Spleen (tissue), 13 donors: ENCODE measurements at places on chromosomes 7 and 10.
A peak's percentile ranks its signal among the peaks of the same experiment; 100 is the strongest.

- H3K27me3 ChIP-seq: no peaks in the 10 kb centered on the region
- H3K27ac ChIP-seq: peak overlapping the region; percentile 24
- peaks cover 59% of the 10 kb centered on the region for H3K4me1 ChIP-seq
- no peaks in the 10 kb centered on the region for H3K36me3 ChIP-seq
- H3K4me3 ChIP-seq: no peak overlapping the region
These were observed 33.4 kb upstream of the SH2D4B start for GRCh38 chr10:80504158-80504811.

GRCh38 chr10:13961097-13961496, 369.6 kb downstream of the FRMD4A start:
- no peaks in the 10 kb centered on the region for H3K4me1 ChIP-seq
- peak overlapping the region; percentile 29 for H3K27ac ChIP-seq
- no peaks in the 10 kb centered on the region for H3K36me3 ChIP-seq
- peaks cover 5% of the 10 kb centered on the region for H3K27me3 ChIP-seq

GRCh38 chr7:38334163-38334562, 60.7 kb upstream of the TARP start:
- H3K4me3 ChIP-seq: no peak overlapping the region
- H3K4me1 ChIP-seq: peaks cover 47% of the 10 kb centered on the region
- no peaks in the 10 kb centered on the region for H3K27me3 ChIP-seq
- H3K36me3 ChIP-seq: no peaks in the 10 kb centered on the region

DNA sequence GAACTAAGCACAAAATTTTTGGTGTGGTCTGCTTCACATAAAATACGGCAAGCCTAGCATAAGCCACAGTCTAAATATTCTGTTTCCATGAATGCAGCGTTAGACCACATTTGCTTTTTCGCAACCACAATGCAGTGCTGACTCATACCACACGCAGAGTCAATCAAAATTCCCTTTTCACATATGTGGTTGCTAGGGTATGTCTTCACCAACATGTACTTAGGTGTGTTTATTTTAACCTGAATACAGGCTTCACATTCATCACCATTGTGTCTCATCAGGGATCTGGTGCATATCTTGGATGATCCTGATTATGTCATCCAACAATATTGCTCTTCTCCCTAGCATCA, 90.8 kb downstream of the CHN2 start:
- H3K4me1 ChIP-seq: no peaks in the 10 kb centered on the region
- no peak overlapping the region for H3K4me3 ChIP-seq
- H3K36me3 ChIP-seq: no peaks in the 10 kb centered on the region
- H3K27ac ChIP-seq: no peak overlapping the region

DNA sequence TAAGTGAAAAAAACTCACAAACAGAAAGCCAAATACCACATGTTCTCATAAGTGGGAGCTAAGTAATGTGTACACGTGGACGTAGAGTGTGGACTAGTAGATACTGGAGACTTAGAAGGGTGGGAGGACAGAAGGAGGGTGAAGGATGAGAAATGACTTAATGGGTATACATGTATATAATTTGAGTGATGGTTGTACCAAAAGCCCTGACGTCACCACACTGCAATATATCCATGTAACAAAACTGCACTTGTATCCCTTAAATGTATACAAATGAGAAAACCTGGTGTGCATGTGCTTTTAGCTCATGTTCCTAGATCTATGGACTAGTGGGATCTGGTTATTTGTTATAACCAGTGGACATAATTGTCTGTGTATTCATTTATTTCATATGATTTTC, 48.5 kb upstream of the FGL2 start:
- DNase-seq: no peak
- H3K27me3 ChIP-seq: no peaks in the 10 kb centered on the region
- H3K36me3 ChIP-seq: no peaks in the 10 kb centered on the region
- H3K27ac ChIP-seq: no peak overlapping the region
- H3K4me3 ChIP-seq: no peak overlapping the region
- peaks cover 23% of the 10 kb centered on the region for H3K4me1 ChIP-seq

- no peak for DNase-seq
- H3K4me1 ChIP-seq: no peaks in the 10 kb centered on the region
- H3K27me3 ChIP-seq: peaks cover 12% of the 10 kb centered on the region
- no peaks in the 10 kb centered on the region for H3K36me3 ChIP-seq
- no peak overlapping the region for H3K27ac ChIP-seq
These were observed 51.4 kb downstream of the C10orf67 start for GRCh38 chr10:23293145-23293724.

GRCh38 chr7:112889268-112889667, 99.1 kb upstream of the TMEM168 start:
- peaks cover 15% of the 10 kb centered on the region for H3K4me1 ChIP-seq
- H3K36me3 ChIP-seq: no peaks in the 10 kb centered on the region
- no peak overlapping the region for H3K27ac ChIP-seq
- H3K4me3 ChIP-seq: no peak overlapping the region

- H3K36me3 ChIP-seq: peaks cover 12% of the 10 kb centered on the region
- no peak overlapping the region for H3K27ac ChIP-seq
- peaks cover 6% of the 10 kb centered on the region for H3K4me1 ChIP-seq
- no peak overlapping the region for H3K4me3 ChIP-seq
- DNase-seq: no peak
These were observed 37.8 kb downstream of the RSU1 start for GRCh38 chr10:16779384-16779915.

DNA sequence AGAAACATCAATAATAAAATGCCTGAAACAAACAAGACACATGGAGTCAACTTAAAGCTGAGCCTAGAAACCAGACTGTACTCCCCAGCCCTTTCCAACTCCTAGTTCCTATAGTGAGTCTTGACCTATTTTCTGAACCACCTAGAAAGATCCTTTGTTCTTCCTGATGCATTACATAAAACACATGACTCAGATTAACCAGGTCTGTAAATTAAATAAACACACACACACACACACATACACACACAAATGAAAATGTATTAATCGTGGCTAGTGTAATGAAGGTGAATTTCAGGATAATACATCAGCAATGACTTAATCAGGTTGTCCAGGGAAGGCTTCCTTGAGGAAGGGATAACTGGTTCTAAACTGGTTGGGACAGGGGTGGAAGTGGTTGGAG, 104.7 kb downstream of the ST8SIA6 start:
- no peaks in the 10 kb centered on the region for H3K36me3 ChIP-seq
- no peak overlapping the region for H3K4me3 ChIP-seq
- H3K27me3 ChIP-seq: no peaks in the 10 kb centered on the region
- H3K4me1 ChIP-seq: no peaks in the 10 kb centered on the region
- H3K27ac ChIP-seq: no peak overlapping the region

- DNase-seq: no peak
- H3K4me1 ChIP-seq: no peaks in the 10 kb centered on the region
- no peak overlapping the region for H3K4me3 ChIP-seq
- H3K27me3 ChIP-seq: no peaks in the 10 kb centered on the region
- H3K27ac ChIP-seq: no peak overlapping the region
These were observed 82.2 kb downstream of the PIK3CG start for GRCh38 chr7:106947244-106947728.

DNA sequence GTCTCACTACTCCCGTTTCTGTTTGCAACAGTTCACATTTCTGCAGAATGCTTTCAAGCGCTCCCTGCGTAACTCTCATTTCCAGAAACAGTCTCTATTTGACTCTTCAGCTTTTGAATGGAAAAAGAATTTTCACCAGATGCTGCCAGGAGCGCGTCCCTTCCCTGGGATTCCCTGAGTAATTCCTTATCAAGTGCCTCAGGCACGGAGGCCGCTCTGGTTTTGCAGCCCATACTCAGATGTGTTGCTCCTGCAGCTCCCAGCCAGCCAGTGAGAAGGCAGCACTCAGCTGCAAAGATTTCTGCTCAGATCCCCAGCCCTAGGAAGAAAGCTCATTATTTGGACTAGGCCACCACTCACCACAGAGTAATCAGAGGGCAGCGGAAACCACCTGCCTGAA, 161.1 kb upstream of the CHST15 start:
- no peaks in the 10 kb centered on the region for H3K27me3 ChIP-seq
- no peak overlapping the region for H3K27ac ChIP-seq
- H3K4me1 ChIP-seq: peaks cover 25% of the 10 kb centered on the region
- peak; percentile 45 for DNase-seq

- DNase-seq: no peak
- no peaks in the 10 kb centered on the region for H3K36me3 ChIP-seq
- no peaks in the 10 kb centered on the region for H3K27me3 ChIP-seq
- no peak overlapping the region for H3K4me3 ChIP-seq
- H3K4me1 ChIP-seq: peaks cover 5% of the 10 kb centered on the region
- no peak overlapping the region for H3K27ac ChIP-seq
These were observed 102.7 kb upstream of the MKLN1 start for GRCh38 chr7:131224996-131225395.

DNA sequence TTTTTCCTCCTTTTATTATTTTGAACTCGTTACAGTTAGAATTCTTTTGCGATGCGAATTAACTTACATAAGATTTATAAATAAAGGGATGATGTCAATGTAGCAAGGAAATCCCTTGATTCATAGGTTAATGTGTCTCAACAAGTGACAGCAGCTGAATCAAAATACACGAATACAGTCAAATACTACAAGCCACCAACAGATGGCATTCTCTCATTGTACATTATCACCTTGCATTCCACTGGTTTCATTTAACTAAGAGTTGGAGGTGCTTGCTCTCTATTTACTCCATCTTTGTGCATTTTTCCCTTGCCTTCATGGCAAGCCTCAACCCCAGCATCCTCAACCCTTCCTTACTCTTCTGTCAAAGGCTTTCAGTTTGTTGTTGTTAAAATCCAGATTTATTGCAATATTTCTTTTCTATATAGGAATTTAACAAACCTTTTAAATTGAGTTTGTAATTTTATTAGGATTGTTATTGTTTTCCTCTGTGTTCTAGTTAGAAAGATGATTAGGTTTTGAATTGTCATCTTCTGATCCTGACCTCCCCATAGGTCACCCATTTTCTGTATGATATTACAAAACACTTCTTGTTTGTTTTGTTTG, 78.3 kb downstream of the SLC25A40 start:
- H3K4me1 ChIP-seq: no peaks in the 10 kb centered on the region
- no peak for DNase-seq
- H3K36me3 ChIP-seq: no peaks in the 10 kb centered on the region
- H3K27me3 ChIP-seq: no peaks in the 10 kb centered on the region

- no peaks in the 10 kb centered on the region for H3K36me3 ChIP-seq
- no peak for DNase-seq
- H3K27me3 ChIP-seq: no peaks in the 10 kb centered on the region
- H3K4me3 ChIP-seq: no peak overlapping the region
- H3K27ac ChIP-seq: no peak overlapping the region
These were observed 354.2 kb downstream of the CXCL12 start for GRCh38 chr10:44030738-44031137.

DNA sequence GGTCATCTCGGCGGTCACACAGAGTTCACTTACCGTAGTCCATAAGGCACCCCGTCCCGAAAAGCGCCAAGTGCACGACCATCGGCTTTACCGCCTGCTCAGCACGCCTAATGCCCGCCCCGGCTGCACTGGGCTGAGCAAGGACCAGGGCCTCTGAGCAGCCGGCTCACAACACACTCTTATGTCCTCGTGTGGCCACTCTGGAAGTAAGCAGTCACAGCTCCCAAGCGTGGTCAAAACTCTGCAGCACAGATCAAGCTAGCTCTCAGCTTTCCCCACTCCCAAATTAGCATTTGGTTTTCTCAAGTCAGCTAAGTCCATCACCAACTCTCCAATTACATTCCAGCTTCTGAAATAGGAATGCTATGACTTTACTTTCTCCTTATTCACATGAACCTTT, 57.7 kb downstream of the MAD1L1 start:
- peak; percentile 50 for DNase-seq
- no peaks in the 10 kb centered on the region for H3K27me3 ChIP-seq
- H3K4me1 ChIP-seq: peaks cover 3% of the 10 kb centered on the region
- H3K27ac ChIP-seq: peak overlapping the region; percentile 45

DNA sequence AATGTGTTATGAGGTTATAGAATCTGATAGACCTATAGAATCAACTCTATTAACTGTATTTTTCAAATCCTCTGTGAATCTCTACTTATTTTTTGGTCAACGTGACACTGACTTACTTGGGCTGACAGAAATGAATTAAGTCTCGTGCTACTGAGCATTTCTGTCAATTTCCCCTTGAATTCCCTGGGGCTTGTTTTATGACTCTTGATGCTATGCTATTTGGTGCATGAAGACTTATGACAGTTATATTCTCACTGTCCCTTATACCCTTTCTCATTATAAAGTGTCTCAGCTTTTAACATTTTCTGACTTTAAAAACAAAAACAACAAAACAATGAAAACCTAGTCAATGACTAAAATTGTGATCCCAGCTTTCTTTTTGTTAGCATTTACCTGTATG, 68.5 kb upstream of the OPALIN start:
- no peak for DNase-seq
- H3K4me1 ChIP-seq: no peaks in the 10 kb centered on the region
- H3K27ac ChIP-seq: no peak overlapping the region
- H3K4me3 ChIP-seq: no peak overlapping the region
- H3K36me3 ChIP-seq: no peaks in the 10 kb centered on the region
- peaks cover 3% of the 10 kb centered on the region for H3K27me3 ChIP-seq

- no peaks in the 10 kb centered on the region for H3K36me3 ChIP-seq
- H3K27me3 ChIP-seq: no peaks in the 10 kb centered on the region
- peaks cover 6% of the 10 kb centered on the region for H3K4me1 ChIP-seq
- no peak for DNase-seq
- no peak overlapping the region for H3K4me3 ChIP-seq
These were observed 10.8 kb upstream of the LRRC4 start for GRCh38 chr7:128042012-128042411.

DNA sequence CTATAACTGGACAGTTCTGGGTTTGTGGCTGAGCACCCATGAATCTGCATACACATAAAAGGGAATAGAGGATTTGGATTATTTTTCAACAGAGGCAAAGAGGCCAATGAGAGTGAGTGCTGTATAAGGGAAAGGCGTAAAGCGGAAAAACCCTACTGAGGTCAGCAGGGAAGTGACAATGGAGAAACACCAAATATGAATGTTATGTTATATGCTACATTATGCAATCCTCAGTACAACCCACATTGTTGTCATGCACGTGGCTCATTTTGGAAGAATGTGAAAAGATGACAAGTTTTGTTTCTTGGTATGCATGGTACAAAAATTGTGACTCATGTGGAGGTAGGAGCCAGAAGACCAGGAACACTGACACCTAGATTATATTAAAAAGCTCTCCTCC, 113.6 kb upstream of the AMPH start:
- H3K27me3 ChIP-seq: no peaks in the 10 kb centered on the region
- H3K4me3 ChIP-seq: no peak overlapping the region
- H3K27ac ChIP-seq: no peak overlapping the region
- peaks cover 37% of the 10 kb centered on the region for H3K36me3 ChIP-seq
- H3K4me1 ChIP-seq: no peaks in the 10 kb centered on the region

DNA sequence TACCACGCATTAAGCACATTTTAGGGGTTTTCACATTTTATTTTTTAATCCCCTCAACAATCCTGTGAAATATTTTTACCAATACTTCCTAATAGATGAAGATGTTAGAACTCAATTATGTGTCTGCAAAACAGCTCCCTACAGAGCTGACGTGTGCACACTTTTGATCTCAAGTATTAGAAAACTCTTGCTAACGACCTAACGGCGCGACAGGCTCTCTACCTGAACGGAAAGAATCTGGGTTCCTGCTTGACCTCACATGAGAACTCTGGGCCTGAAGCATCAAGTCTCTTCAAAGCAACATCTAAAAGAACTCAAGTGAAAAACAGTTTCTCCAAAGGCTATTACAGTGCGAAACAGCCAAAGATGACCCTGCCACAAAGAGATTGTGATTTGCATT, 113.9 kb downstream of the DOCK4 start:
- no peaks in the 10 kb centered on the region for H3K36me3 ChIP-seq
- no peaks in the 10 kb centered on the region for H3K4me1 ChIP-seq
- H3K27ac ChIP-seq: no peak overlapping the region
- H3K27me3 ChIP-seq: no peaks in the 10 kb centered on the region
- H3K4me3 ChIP-seq: no peak overlapping the region
